ENCODE measurements at places on chromosomes 12 and 14.

DNA sequence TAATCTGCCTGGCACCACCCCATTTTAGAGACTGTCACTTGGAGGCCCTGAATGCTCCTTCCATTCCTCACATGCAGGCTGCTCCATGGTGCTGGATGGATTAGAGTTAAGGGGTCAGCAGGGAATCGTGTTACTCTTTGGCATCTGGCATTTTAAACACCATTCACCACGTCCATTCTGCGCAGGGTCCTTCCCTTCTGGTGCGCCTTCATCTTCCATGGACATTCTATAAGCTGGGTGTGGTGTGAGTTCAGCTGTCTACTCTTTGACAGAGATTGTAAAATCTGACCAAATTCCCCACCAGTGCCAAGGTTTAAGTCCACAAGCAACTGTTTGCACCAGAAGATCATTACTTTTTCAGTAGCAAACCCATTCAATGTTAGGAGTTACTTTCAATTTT, 47.8 kb downstream of the GIT2 start:
- DNase-seq: no peak

- no peak for DNase-seq
Observed at GRCh38 chr12:32126720-32127119, 20.1 kb downstream of the BICD1 start.

- DNase-seq: peak; percentile 85
Observed at GRCh38 chr14:89137526-89138163, 279.4 kb downstream of the FOXN3 start.

DNA sequence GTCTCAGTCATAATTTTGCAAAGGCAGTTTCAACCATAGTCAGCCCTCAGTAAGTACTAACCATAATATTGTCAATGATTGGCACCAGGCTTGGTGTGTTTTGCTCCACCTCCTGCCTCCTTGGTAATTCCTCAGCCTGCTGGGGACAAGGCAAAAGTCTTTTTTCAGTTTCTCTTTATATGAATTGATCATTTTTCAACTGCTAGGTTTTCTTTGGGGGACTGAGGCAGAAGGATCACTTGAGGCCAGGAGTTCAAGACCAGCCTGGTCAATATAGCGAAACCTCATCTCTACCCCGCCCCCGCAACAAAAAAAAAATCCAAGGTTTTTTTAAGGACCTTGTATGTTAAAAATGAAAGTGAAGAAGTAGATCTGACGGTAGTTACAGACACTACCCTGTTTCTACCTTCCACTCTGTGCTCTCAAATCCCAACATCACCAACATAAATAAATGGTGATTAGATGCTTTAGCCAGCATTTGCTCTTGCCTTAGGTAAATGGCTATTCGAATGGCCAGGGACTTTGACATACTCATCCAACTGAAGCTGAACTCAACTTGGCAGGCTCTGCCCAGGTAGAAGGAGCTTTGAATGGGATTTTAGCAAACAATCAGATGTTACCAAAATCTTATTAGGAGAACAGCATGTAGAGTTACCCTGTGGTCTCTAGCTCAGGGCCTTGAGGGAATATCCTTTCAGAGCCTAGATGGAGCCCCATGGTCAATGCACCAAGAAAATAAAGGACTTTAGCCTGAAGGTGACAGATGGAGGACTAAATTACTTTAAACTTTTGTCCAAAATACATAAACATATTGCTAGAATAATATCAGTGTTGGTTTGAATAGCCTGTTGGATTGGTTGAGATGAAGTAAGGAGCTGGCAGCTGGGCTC, 126.9 kb upstream of the AMIGO2 start:
- DNase-seq: no peak

GRCh38 chr12:112419297-112420133, 768 bp downstream of the PTPN11 start:
- DNase-seq: peak; percentile 76

GRCh38 chr12:79420146-79420618, 270.6 kb downstream of the PAWR start:
- DNase-seq: peak; percentile 88

- no peak for DNase-seq
Observed at GRCh38 chr14:59309291-59309900, 120.9 kb downstream of the DAAM1 start.

DNA sequence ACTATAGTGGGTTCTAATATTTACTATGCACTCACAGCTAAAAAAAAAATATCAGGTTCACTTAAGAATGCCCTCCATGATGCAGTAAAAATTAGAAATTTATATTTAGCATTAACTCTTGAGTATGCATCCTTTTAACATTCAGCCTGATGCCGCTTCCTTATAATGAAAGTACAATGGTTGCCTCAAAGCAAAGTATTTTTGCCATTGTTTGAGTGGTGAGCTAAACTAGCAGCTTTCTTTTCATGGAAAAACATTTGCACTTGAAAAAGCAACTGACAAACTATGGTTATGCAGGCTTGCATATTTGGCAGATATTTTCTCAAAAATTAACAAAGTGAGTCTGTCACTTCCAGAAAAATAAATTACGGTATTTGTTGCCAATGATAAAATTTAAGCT, 188.6 kb downstream of the SLC6A15 start:
- DNase-seq: no peak

DNA sequence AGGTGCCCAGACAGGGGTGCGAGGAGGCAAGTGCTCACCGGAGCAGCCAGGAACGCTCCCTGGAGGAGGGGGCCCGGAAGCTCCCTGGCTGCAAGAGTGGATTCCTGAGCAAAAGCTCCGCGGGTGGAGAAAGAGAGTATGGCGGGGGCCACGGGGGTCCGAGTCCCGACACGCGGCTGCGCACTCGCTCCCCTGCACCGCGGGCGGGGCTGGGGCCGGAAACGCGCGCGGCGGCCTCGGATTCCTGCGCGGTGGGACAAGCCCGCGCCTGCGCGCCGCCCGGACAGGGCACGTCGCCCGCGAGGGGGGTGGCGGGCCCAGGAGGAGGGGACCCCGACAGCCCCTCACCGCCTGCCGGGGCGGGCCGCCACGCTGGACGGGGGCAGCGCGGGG, 27.8 kb upstream of the GPR132 start:
- DNase-seq: no peak

DNA sequence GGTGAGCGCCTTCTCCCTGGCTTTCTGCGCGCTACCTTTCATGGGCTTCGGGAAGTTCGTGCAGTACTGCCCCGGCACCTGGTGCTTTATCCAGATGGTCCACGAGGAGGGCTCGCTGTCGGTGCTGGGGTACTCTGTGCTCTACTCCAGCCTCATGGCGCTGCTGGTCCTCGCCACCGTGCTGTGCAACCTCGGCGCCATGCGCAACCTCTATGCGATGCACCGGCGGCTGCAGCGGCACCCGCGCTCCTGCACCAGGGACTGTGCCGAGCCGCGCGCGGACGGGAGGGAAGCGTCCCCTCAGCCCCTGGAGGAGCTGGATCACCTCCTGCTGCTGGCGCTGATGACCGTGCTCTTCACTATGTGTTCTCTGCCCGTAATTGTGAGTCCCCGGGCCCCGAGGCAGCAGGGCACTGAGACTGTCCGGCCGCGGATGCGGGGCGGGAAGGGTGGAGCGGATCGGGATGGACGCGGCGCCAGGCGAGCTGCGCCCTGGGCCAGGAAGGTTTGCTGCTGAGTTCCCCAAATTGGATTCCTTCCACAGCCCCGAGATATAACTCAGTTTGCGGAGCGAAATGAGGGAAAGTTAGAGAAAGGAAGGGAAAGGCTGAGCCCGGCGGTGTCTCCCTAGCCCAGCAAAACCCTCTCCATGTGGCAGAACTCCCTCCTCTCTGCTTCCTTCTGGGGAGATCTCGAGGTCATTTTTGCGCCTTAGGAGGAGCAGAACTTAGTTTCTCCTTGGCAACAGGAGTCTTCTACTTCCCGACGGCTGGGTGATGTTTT, 972 bp downstream of the PTGDR start:
- no peak for DNase-seq

GRCh38 chr12:42097971-42098370, 46.7 kb downstream of the GXYLT1 start:
- DNase-seq: no peak

GRCh38 chr12:20368114-20368650, at the start of gene PDE3A:
Gene PDE3A (plus strand): TSS chr12:20368537. CDS start chr12:20369285, 748 bp downstream.
- DNase-seq: peak; percentile 56

- DNase-seq: peak; percentile 42
Observed at GRCh38 chr14:24317141-24317928, 6.0 kb downstream of the LTB4R start.

DNA sequence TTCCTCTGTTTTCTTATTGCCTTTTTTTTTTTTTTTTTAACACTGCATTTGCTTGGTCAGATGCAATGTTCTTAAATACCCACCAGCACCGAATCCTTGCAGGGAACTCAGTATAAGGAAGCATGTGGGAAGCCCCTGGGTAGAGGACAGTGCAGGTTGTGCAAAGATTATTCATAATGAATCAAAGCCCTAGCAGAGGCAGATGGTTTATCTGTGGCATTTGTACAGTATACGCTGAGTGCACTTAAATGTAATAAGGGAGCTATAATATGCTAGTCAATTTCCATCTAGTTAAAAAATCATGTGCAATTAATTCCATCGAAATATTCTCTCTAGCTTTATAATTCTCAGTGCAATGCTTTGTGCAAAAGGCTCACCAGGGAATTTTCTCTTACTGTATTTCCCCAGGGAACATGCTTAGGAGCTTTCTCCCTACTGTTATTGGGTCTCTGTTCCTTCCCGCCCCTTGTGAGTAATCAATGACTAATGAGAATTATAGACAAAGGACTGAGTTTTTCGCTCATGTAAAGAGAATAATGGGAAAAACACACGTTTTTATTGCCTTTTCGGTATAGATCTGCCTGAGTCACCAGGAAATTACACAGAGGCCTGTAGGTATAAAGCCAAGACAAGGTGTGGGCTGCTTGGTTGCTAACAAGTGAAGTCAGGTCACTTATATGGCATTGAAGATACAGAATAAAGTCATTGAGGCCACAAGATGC, 1214.3 kb upstream of the TMEM132C start:
- DNase-seq: peak; percentile 94

GRCh38 chr14:81466854-81467253, 66.7 kb upstream of the STON2 start:
- no peak for DNase-seq

- peak; percentile 24 for DNase-seq
Observed at GRCh38 chr14:68649476-68650189, 143.2 kb downstream of the ZFP36L1 start.

DNA sequence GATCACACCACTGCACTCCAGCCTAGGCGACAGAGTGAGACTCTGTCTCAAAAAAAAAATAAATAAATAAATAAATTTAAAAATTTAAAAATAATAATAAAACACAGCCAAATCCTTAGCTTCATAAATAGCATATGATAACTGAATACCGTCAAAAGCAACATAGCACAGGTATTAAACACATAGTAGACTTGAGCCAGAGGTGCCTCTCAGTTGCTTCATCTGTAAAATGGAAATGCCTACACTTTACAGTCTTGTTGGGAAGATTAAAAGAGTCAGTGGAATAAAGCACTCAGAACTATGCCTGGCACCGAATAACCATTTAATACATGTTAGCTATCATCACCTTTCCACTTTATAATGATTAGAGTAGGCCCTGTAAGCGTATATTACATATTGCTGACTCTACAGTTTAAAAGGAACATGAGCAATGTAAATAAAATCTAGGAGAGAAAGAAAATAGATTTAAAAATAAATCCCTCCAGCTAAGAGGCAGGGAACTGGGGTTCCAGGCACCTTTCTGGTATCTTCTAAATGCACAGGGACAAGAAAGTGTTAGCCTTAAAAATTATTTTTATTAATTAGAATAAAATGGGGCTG, 7.8 kb upstream of the DCAF11 start:
- DNase-seq: no peak

- DNase-seq: no peak
Observed at GRCh38 chr12:82952946-82953345, 266.2 kb downstream of the TMTC2 start.

DNA sequence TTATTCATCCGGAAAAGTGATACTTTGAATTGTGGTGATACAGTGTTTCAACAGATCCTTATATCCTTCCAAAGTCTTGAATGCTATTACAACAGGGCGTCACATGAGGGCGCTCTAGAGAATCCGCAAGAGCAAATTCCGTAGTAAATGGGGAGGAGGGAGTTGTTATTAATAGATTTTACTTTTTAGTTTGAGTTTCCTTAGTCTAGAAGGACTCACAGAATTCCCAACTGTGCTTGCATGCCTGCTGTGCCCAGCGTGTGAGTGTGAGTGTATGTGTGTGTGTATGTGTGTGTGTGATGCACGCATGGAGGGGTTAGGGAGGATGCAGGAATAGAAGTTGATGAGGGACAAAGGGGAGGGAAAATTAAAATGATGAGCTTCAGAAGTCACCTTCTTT, 375.3 kb downstream of the C12orf75 start:
- no peak for DNase-seq

- DNase-seq: no peak
Observed at GRCh38 chr14:105938055-105938863, 411.9 kb downstream of the TMEM121 start.

- no peak for DNase-seq
Observed at GRCh38 chr12:25241167-25242020, 9.3 kb downstream of the KRAS start.

- DNase-seq: no peak
Observed at GRCh38 chr12:105622846-105623736, 292.6 kb downstream of the C12orf75 start.

GRCh38 chr12:19398376-19399363, 40.6 kb upstream of the AEBP2 start:
- DNase-seq: no peak

- DNase-seq: no peak
Observed at GRCh38 chr14:89030921-89031320, 206.5 kb downstream of the TTC8 start.

DNA sequence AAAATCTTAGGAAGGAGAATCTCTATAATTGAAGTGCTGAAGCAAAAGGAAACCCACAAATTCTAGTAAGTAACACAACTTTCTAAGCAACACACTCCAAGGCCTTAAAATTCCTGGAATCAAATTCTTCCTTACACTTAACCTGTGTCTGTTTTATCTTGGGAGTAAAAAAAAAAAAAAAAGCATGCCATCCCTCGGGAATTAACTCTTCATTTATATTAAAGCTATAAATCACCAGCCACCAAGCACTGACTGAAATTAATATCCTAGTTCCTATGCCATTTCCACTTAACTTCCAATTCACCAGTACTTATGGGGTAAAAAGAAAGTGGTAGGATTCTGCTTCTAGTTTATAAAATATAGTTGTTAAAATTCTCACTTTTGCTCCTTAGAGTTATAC, 238.1 kb downstream of the SLC25A21 start:
- no peak for DNase-seq

DNA sequence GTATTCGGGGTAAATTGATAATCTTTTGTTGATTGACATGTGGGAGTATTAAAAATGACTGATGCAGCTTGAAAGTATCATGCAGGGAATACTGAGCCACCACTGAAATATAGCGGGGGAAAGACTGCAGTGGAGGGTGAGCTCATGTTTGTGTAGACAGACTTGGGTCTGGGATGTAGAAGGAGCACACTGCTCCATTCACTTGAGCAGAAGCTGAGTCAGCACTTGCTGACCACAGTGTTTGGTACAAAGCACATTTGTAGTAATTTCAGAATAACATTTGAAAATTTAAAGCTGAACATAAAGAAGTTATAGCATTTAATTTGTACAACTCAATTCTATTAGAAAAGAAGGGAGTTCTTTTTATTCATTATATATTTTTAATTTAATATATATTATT, 304.3 kb upstream of the PRICKLE1 start:
- no peak for DNase-seq

- DNase-seq: no peak
Observed at GRCh38 chr14:64919215-64919614, 5.0 kb downstream of the CHURC1 start.

- no peak for DNase-seq
Observed at GRCh38 chr12:80217011-80217535, 117.7 kb downstream of the OTOGL start.

- peak; percentile 11 for DNase-seq
Observed at GRCh38 chr12:39145175-39145999, 240.0 kb upstream of the CPNE8 start.

Data from HS-5 (cell line).